Immature natural killer cell (primary cell): ENCODE measurements at places on chromosomes 3 and 15. TPM values are rescaled to one million over a fixed set of nuclear protein-coding genes. Genes with fewer than 3 reads are reported as not detected.

GRCh38 chr3:19954676-19955075 is 7.8 kb downstream of the RAB5A start:
- H3K36me3 ChIP-seq, result no peaks in the 10 kb centered on the region
- H3K27ac ChIP-seq, result no peak overlapping the region
- no peak for DNase-seq
- H3K27me3 ChIP-seq, result peaks cover 3% of the 10 kb centered on the region

Gene LRRC57
- polyA plus RNA-seq, result 14.0 TPM

DNA sequence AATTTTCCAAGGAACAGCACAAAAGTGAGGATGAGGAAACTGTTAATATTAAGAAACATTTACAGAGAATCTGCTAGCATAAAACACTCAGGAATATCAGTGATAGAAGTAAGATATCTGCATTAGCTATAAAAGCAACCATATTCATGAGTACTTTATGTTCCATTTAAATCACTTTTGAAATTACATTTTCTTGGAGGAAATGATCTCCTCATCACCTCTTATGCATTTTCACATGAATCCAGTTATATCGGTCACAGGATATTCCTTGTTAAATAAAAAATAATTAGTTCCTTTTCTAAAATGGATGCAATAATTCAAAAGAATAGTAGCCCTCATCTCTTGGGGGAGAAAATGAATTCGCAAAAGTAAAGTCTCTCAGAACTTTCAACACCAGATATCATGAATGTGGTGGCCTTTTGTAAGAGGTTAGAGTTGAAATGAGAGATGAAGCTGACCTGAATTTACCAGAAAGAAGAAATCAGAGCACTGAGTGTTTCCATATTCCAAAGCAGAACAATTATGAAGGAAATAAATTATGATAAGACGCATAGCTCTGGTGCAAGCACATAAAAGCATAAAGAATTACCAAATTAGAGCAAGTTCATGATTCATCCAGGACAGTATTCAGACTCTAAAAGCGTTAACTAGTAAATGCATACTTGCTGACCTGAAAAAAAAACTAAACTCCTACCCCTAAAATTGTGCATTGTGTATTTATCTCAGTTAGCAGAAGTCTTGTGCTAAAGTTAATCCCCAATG is 321.9 kb upstream of the CCDC54 start:
- no peaks in the 10 kb centered on the region for H3K4me1 ChIP-seq
- no peak overlapping the region for H3K27ac ChIP-seq
- H3K27me3 ChIP-seq, result no peaks in the 10 kb centered on the region
- H3K36me3 ChIP-seq, result no peaks in the 10 kb centered on the region

Gene NR2F2
- not detected for polyA plus RNA-seq

DNA sequence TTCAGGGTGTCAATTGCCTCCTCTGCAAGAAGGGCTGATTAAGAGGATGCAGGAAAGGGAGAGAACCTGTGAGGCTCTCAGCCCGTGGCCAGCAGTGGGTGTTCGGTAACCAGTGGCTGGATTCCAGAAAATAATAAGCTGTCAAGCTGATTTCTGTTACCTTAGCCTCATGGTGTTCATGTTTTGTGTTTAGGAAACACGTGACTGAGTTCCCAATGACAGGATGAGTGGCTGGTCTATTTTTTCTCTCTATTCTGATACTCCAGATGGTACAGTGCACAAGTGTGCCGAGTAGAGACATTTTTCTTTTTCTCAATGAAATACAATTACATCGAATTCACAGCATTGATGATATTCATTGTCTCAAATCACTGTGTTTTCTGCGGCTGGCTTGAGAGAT is 43.6 kb downstream of the EDEM1 start:
- no peaks in the 10 kb centered on the region for H3K27me3 ChIP-seq
- H3K4me1 ChIP-seq, result no peaks in the 10 kb centered on the region
- no peak for DNase-seq

Gene MOBP
- not detected for polyA plus RNA-seq

- H3K27ac ChIP-seq, result no peak overlapping the region
- no peaks in the 10 kb centered on the region for H3K4me1 ChIP-seq
- H3K36me3 ChIP-seq, result no peaks in the 10 kb centered on the region
- no peak overlapping the region for H3K4me3 ChIP-seq
- peaks cover 11% of the 10 kb centered on the region for H3K27me3 ChIP-seq
These were observed 4.3 kb downstream of the SST start for GRCh38 chr3:187665764-187666402.

Gene WDR93
- polyA plus RNA-seq, result 0.16 TPM
